Hematopoietic multipotent progenitor cell treated with erythropoietin and hydrocortisone succinate and interleukin-3 and kit ligand, for 4 days (in vitro differentiated cells): ENCODE measurements at places on chromosomes 6 and 20.

GRCh38 chr6:112936504-112936903 is 589.4 kb downstream of the RFPL4B start:
- DNase-seq: no peak

- DNase-seq: no peak
Observed at GRCh38 chr20:36483919-36484808, 57.2 kb upstream of the MYL9 start.

DNA sequence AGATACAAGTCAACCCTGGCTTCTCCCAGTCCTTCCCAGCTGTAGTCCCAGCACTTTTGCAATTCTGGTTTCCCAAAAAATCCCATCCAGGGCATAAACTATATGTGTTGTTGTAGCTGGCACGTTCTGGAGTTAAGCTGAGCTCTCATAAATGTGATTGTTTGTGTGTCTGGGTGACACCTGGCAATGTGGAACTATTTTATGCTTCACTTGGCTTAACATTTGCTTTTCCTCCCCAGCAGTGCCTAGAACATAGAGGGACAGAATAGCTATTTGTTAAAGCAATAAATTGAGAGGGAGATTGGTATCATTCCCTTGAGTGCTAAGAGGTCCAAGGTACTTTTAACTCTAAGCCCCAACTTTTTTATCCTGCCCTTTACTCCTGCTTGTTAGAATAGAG is 575.9 kb upstream of the NOX3 start:
- no peak for DNase-seq

GRCh38 chr6:53042112-53042511 is 23.1 kb upstream of the FBXO9 start:
- no peak for DNase-seq

DNA sequence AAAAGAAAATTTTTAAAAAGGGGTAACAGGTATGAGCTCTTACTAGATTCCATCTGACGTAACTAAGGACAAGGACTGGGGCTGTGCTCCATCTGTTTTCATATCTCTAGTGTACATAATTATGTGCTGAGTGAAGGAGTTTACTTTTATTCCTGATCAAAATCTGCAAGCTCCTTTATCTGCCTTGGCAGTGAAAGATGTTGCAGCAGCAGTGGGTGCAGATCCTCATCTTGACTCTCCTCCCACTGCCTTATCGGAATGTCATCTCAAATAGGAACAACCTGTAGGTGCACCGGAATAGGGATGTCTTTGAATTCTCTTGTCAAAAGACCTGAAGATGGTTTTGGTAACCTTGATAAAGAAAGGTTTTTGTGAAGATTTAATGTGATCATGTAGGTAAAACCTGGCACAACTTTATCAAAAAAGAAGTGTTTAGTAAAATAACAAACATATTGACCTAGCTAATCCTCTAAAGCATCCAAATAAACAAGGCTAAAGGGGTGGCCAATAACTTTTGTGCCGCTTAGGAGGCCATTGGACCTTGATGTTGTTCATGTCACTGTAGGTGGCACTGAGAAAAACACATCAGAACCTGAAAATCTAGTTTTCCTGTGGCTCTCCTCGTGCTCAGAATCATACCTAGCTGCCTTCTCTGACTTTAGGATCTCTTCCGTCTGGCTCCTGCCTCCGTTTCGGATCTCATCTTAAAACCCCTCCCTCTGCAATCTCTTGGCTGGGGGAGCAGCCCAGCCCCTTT is 19.0 kb upstream of the SLC16A10 start:
- DNase-seq: no peak

DNA sequence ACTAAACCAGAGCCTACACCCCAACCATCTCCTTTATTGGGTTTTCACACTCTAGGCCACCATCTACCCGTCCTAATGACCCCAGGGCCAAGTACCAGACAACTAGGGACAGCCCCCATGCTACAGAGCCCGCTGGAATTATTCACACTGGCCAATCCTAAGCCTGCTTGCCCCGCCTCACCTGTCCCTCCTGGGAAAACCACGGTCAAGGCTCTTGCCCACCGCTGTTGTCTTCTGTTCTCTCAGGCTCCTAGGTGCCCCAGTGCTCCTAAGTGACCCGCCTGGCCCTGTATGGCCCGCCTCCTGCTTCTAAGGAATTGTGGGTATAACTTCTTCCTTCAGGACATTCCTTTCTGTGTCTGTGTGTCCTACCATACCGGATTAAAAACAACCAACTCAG is 453.4 kb downstream of the CD83 start:
- DNase-seq: no peak

DNA sequence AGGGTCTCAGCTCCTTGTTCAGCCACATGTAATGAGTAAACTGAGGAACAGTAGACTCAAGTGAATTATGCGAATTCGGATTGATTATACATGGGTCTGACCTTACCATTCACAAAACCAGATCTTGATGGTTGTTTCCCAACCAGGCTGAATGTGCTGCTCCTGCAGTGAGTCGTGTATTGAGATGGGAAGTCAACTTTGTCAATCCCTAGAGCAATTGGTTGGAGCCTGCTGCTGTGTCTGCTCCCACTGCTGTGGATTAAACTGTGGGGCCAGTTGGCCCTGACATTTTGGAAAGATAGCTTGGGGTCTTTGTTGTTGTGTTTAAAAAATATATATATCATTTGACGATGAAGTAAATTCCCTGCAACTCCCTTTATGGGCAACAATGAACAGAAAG is 23.9 kb downstream of the FAM50B start:
- no peak for DNase-seq

DNA sequence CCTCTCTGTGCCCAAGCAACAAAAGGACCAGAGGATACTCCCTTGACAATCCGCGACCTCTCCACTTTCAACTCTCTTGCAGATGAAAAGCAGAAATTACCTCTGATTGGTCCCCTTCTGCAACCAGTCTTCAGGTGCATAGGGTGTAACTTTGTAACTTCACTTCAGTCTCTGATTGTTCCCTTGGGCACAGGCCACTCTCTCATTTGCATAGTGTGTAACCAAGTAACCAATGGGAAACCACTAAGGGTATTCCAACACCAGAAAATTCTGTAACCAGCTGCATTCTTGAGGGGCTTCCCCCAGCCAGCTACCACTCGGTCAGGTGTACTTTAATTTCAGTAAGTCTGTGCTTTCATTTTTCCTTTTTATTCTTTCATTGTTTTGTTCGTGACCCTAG is 4.4 kb upstream of the RAET1L start:
- no peak for DNase-seq

GRCh38 chr6:3321042-3321441 is 62.3 kb downstream of the PSMG4 start:
- no peak for DNase-seq

- no peak for DNase-seq
Observed at GRCh38 chr20:6530254-6530653, 237.2 kb upstream of the BMP2 start.

GRCh38 chr6:44135173-44135758 is 7.9 kb downstream of the TMEM63B start:
- no peak for DNase-seq

- DNase-seq: no peak
Observed at GRCh38 chr6:128422871-128423270, 97.5 kb downstream of the PTPRK start.

DNA sequence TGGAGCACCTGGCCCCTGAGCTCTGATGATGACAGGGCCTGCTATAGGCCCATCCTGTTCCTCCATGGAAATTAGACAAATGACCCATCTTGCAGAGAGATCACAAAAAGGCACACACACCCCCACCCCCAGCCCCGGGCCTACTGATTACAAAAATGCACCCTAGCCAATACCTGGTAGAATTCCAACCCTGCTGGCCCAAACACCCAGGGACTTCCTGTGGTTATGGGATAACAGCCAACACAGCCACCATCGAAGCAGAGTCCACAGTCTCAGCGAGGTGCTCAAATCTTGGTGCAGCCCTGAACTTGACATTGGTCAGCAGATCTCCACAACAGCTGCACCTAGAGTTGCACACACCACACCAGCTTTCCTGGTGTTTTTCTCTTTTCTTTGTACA is 17.0 kb downstream of the NCR2 start:
- no peak for DNase-seq

DNA sequence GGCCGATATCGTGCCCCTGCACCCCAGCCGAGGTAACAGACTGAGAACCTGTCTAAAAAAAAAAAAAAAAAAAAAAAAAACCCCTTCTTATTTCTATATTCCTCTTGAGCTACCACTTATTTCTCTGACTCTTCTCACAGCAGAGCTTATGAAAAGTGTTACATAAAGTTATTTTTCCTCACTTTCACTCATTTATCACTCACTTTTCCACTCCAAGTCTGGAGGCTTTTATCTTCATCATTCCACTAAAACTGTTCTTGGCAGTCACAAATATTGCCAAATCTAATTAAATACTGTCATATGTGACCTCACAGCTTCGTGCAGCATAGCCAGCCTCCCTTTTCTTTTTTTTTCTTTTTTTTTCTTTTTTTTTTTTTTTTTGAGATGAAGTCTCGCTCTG is 131.2 kb downstream of the KLHL32 start:
- DNase-seq: no peak

DNA sequence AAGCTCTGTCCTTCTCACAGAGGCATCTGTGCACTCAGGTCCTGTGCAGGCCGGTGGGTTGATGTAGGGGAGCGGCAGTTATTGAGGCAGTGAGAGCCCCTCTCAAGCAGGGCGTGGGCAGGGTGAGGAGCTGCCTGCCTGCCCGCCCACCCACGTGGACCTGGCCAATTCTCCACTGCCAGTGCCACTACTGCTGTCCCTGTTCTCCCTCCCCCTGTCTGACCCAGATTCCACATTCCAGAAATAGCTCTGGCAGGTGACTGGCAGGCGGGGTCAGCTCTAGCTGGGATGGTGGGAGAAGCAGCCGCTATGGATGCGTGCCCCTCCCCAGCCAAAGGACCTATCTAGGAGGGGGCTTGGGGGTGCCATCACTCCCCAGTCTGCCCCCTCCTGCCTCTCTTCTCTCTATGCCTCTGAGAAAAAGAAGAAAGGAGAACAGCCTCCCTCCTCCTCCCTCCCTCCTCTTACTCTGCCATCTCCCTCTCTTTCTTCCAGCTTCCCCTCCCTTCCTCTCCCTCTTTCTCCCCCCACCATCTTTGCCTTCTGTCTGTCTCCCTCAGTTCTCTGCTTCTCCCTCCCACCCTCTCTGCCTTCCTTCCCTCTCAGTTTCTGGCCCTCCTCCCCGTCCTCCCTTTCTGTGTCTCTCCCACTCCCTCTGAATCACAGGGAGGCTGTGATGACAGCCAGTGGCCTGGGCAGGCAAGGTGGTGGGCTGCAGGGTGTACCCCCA is 86.5 kb upstream of the MYL9 start:
- DNase-seq: no peak

GRCh38 chr6:44073612-44074438 is 53.4 kb downstream of the MRPL14 start:
- DNase-seq: no peak

GRCh38 chr20:49641683-49642656 is 71.7 kb downstream of the B4GALT5 start:
- no peak for DNase-seq

GRCh38 chr6:132750455-132751248 is 7.1 kb downstream of the VNN2 start:
- no peak for DNase-seq

- peak; percentile 61 for DNase-seq
Observed at GRCh38 chr20:63860325-63861051, 810 bp upstream of the ABHD16B start.

DNA sequence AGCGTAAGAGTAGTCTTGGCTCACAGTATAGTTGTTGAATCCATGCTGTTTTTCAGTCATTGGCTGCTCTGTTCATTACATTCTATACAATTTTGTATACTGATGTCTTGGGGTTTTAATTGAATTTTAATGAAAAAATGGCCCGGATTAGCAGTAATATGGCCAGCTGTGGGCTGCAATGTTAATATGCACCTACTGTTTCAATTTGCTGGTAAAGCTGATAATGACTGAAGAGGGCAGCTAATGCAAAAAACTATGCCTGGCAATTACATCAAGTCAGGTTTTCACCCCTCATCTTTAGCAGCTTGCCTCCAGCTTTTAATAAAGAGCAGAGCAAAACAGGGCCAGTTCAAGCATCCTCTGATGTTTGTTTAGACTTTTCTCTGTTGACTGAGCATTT is 394.5 kb downstream of the PLCB1 start:
- no peak for DNase-seq

GRCh38 chr6:148943451-148943850 is 196.6 kb downstream of the UST start:
- no peak for DNase-seq

DNA sequence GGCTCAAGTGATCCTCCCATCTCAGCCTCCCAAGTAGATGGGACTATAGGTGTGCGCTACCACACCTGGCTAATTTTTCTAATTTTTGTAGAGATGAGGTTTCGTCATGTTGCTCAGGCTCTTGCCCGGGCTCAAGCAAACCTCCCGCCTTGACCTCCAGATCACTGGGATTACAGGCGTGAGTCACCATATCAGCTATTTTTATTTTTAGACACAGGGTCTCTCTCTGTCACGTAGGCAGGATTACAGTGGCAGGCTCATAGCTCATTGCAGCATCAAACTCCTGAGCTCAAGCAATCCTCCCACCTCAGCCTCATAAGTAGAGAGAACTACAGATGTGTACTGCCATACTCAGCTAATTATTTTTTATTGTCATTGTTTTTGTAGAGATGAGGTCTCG is 41.7 kb downstream of the SLC23A2 start:
- no peak for DNase-seq

- DNase-seq: peak; percentile 51
Observed at GRCh38 chr6:12504325-12504966, 212.1 kb upstream of the PHACTR1 start.

DNA sequence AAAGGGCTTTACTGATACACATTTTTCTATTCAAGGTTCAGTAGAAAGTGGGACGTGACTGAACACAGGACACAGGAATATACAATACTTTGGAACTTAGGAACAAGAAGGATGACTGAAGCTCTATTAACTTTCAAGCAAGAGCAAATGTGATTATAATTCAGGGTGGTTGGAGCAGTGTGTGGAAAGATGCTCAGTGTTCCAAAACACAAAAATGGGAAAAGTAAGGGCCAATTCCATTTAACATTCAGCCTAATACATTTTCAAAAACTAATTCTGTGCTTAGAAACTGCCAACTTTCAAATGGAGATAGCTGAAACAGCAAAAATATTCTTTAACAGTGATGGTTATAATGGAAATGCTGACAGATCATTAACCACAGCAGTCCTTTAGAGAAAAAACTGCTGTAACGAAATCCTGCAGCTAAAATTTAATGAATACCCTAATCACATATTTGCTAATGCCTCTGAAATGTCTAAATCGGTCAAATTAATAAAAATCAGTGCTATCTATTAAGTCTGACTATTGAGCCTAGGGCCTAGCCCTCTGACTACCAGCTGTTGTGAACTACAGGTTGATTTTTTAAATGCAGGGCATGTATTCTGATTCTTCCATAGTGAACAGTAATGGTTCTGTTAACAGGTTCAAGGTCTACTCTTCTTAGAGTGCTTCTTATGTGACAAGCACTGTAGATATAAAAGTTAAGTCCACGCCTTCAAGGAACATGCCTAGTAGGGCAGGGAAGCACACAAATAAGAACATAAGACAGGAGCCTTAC is 45.9 kb downstream of the RARS2 start:
- DNase-seq: no peak

- DNase-seq: no peak
Observed at GRCh38 chr6:142918339-142919042, 26.5 kb downstream of the HIVEP2 start.

GRCh38 chr6:152587473-152587872 is 49.7 kb downstream of the SYNE1 start:
- DNase-seq: peak; percentile 91
